Effector CD4-positive, alpha-beta T cell (primary cell): ENCODE measurements at places on chromosomes 2 and 18.

DNA sequence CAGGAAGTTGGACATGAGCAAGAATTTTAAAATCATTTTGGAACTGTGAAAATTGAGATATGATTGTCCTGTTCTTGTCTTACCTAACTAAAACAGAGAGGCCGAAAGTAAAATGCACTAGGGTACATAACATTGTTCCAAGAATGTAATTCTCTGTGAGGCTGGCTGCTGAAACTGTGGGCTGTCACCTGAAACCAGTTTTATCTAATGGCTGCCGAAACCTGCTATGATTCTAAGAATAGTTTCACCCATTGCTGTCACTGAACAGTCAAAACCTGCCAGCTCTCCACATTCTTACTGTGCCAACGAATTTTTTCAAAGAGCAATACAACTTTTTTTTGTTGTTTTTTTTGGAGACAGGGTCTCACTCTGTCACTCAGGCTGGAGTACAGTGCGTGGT, 119.3 kb upstream of the ZSWIM2 start:
- DNase-seq, result no peak

DNA sequence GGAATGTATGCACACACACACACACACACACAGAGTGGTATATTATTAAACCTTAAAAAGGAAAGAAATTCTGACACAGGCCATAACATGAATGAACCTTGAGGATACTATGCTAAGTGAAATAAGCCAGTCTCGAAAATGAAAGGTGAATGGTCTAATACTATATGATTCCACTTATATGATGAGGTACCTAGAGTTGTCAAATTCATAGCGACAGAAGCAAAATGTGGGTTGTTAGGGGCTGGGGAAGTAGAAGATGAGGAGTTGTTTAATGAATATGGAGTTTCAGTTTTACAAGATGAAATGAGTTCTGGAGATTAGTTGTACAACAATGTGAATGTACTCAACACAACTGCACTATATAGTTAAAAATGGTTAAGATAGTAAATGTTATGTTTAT, 118.1 kb downstream of the ABCA12 start:
- DNase-seq, result no peak

DNA sequence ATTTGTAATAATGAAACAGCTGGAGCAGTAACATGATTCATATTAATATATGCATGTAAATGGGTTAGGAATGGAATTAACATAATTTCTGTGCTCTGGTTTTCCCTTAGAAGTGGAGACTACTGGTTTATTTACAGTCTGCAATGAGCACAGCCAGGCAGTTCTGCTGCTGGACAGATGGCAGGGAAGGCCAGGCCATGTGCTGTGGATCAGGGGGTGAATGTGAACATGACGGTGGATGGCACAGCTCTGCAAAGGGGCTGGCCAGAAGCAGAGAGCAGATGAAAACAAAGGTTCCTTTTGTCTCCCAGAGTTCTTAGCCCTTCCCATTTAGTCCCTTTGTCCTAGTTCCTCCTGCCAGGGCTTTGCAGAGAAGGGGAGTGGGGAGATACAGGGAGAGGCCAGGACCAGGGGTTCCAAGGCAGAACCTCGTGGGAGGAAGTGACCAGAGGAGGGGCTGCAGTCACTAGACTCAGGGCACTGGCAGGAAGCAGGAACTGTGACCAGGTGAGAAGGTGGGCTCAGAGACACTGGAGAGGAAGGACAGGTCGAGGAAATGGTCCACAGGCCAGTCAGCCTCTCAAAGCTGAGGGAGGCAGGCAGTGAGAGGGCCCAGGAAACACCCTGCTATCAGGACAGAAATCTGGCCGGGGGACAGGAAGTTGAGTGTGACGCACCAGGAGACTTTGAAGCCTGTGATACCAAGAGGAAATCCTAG, 112.9 kb upstream of the ATP8B1 start:
- no peak for DNase-seq

- DNase-seq, result no peak
Measured at GRCh38 chr2:88537640-88538039, 85.1 kb upstream of the FOXI3 start.

GRCh38 chr2:191231995-191232394, 13.2 kb upstream of the MYO1B start:
- no peak for DNase-seq

DNA sequence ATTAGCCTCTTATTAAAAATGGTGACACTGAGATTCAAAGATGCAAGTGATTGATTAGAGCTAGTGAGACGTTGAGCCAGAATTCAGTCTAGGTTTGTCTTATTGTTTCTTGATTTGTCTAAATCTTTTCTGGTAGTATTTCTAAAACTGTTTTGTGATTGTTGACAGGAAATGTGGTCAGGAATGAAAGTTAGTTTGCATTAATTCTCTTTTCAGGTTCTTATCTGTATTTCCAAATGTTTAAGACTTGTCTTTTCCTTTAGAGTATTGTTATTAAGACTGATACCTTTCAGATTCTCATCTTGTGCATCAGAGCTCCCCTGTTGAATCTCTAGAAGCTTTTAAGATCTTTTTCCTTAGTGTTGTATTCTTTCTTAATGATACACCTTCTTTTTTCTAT, 89.3 kb downstream of the MBD5 start:
- no peak for DNase-seq

GRCh38 chr2:8252997-8253694, 428.7 kb upstream of the ID2 start:
- no peak for DNase-seq

DNA sequence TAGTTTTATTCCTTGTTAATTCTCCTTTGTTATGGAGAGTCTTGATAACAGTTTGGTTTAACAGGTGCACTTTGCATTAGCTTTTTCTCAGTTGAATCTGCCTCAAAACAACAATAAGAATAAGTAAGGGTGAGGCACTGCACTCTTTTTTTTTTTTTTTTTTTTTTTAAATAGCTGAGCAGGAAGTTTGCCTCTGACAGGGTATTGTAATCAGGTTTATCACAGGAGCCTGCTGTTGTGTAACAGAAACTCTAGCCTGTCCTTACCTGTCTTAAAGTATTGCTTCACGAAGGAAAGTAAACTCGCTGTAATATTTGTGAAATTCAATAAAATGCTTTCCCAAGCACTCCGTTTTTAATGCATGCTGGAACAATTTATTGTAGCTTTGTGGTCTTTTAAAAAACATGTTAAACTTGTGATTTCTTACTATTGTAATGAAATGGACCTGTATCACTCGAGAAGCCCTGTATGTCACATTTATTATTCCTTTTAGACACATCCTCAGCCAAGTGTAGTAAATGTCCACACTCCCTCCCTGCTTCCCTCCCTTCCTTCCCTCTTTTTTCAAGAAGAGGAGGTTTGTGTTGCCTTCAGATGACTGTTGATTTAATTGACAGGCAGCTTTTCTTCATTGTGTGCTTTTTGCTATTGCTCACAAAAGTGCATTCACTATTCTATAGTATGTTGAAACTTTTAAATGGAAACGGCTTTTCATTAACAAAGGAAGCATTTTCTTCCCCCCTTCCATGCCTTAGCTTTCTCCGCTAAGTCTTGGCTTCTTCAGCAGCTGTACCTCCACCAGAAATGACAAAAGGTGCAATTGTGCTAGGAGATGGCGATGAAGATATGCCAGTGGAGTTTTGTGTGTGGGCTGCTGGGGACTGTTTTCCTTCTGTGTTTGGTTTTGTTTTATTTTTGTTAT, 52.7 kb downstream of the TAF1B start:
- no peak for DNase-seq

DNA sequence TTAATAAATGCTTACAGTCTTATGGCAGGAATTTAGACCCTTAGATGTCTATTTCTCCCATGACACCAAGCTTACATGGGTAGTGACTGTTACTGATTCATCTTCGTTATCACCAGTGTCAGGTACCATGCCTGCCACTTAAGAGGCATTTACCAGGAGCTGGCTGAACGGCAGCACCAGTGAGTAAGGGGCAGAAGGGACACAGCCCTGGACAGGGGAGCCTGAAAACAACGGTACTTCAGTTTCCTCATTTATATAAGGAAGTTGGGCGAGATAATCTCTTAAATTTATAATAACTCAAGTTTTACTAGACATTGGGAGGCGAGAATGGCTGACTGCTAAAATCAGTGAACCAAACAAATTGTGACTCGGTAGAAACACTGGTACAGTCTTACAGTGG, 1.2 kb downstream of the COA5 start:
- no peak for DNase-seq

DNA sequence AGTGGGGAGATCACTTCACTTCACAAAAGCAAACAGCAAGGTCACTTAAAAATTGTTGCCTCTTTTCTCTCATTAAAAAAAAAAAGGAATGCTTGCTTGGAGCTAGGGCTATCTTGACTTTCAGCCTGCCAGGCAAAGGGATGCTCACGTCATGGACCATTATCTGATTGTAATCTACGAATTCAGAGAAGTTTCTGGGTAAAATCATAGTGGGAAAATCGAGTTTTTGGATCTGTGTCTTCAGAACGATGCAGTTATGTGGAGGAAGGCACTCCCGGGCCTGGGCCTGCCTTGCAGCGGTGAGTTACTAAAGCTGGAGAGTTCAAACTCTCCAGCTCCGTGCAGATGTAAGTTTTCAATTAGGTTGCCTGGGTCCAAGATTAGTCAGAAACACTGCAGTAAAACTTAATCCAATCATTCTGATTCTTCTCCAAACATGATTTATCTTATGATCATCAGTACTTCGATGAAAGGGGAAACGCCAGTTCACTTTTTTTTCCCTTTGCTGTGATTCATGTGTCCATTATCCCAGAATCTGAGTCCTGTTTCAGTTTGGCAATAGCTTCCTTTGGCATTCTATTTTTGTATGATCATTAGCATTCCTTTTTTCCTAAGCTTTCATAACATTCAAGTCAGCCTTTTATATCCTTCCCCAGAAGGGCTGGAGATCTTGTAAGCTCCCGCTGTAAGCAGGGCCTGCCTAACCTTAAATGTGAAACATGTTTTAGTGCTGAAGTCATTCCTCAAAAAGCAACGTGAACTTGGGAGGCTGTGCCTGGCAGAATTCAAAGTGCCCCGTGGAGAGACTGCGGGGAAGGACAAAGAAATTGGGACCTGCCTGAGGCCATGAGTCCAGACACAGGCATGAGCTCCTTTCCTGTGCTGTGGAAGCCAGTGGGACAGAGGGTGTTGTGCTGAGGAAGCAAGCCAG, 119.3 kb upstream of the TWIST2 start:
- DNase-seq, result no peak

DNA sequence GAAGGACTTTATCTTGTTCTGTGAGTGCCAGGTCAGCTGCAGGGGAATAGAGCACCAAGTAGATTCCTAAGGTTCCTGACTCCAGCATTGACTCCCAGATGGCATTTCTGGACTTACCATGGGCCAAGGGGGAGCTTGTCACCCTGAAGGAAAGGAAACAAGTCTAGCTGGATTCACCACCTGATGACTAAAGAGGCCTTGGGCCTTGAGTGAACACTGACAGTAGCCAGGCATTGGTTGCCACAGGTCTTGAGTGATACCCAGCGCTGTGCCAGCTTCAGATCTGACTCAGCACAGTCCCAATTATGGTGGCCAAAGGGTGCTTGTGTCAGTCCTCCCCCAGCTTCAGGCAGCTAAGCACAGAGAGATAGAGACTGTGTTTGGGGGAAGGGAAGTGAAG, 40.1 kb upstream of the CAPN13 start:
- DNase-seq, result no peak

- DNase-seq, result no peak
Measured at GRCh38 chr18:41038071-41038470, 917.0 kb upstream of the PIK3C3 start.

- DNase-seq, result no peak
Measured at GRCh38 chr2:240235811-240236210, 95.4 kb upstream of the OTOS start.

DNA sequence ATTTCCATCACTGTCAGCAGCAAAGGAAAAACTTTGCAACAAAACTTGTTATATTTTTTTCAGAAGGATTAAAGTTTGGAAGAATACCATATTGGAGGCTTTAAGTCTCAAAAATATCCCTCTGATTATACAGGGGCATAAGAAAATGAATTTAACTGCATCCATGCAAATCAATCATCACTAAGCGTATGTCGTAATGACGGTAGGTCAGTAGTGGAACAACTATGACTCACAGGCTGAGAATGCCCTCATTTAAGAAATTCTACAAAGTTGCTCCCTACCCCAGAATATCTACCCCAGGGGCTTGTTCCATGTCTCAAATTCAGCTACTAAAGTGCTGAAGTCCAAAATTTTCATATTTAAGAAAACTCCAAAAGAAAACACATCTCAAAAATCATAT, 12.5 kb upstream of the NAB1 start:
- DNase-seq, result no peak

DNA sequence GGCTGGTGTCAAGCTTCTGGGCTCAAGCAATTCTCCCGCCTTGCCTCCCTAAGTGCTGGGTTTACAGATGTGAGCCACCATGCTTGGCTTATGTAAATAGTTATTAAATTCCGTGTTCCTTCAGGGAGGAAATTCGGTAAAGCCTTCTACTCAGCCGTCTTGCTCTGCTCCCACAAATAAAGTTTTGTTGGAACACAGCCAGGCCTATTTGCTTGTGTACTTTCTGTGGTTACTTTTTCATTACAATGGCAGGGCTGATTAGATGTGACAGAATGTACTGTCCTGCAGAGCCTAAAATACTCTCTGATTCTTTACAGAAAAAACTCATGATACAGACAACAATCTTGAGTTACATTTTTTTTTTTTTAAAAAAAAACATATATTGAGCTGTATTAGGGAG, 68.8 kb upstream of the TACR1 start:
- DNase-seq, result no peak

GRCh38 chr18:37778417-37779165, 213.0 kb upstream of the CELF4 start:
- DNase-seq, result no peak

DNA sequence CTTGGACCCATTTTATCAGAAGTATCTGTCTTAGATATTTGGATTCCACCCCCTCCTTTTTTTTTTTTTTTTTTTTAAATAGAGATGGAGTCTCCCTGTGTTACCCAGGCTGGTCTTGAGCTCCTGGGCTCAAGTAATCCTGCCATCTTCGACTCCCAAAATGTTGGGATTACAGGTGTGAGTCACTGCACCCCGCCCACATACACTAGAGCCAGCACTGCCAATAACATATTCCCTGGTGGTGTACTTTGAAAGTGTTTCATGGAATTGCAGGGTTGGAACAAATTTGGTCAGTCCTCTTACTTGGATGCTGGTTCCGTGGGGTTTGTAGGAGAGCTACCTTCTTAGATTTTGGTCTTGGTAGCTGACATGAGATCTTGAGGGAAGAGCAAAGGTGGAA, 15.0 kb downstream of the PDCL3 start:
- no peak for DNase-seq

DNA sequence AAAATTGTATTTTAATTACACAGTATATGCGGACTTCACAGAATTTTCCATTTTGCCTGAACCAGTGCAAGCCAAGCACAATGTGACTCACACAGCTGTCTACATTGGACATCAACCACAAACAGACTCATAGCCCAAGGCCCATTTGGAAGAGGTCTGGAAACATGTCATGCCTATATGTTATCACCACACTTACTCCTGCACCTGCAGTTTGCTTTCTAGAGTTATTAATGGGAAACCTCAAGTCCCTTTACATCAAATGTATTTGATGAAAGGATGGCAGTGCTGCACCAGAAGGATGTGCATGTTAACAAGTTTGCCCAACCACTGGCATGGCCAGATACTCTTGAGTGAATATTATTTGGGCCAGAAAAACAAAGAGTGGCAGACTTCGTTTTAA, 548.9 kb upstream of the CDH2 start:
- no peak for DNase-seq

- DNase-seq, result no peak
Measured at GRCh38 chr2:1664698-1665097, 79.6 kb downstream of the PXDN start.
